Activated naive CD8-positive, alpha-beta T cell treated with anti-CD3 and anti-CD28 coated beads, Interleukin-2, amount 10 ng/mL, durations not matched to agents 7 days and 5 days (primary cell): ENCODE measurements at places on chromosomes 11 and 22. TPM values are rescaled to one million over a fixed set of nuclear protein-coding genes. Genes with fewer than 3 reads are reported as not detected.
A peak's percentile ranks its signal among the peaks of the same experiment; 100 is the strongest.

GRCh38 chr11:64538501-64538951 lies 52.5 kb upstream of the SLC22A12 start:
- H3K4me3 ChIP-seq = no peak overlapping the region
- H3K4me1 ChIP-seq = peaks cover 2% of the 10 kb centered on the region
- H3K27me3 ChIP-seq = peaks cover 26% of the 10 kb centered on the region
- DNase-seq = no peak
- H3K36me3 ChIP-seq = no peaks in the 10 kb centered on the region
- H3K27ac ChIP-seq = no peak overlapping the region

Gene OR8G5
- total RNA-seq = not detected

Gene ENTHD1
- total RNA-seq = 0.11 TPM

- H3K36me3 ChIP-seq = peaks cover 8% of the 10 kb centered on the region
- no peak overlapping the region for H3K27ac ChIP-seq
- DNase-seq = no peak
- no peaks in the 10 kb centered on the region for H3K27me3 ChIP-seq
- peaks cover 9% of the 10 kb centered on the region for H3K4me1 ChIP-seq
Observed at GRCh38 chr22:25113316-25113721, 86.3 kb upstream of the CRYBB3 start.

Gene CD6
- 285 TPM for total RNA-seq

Gene OR51B5
- not detected for total RNA-seq

DNA sequence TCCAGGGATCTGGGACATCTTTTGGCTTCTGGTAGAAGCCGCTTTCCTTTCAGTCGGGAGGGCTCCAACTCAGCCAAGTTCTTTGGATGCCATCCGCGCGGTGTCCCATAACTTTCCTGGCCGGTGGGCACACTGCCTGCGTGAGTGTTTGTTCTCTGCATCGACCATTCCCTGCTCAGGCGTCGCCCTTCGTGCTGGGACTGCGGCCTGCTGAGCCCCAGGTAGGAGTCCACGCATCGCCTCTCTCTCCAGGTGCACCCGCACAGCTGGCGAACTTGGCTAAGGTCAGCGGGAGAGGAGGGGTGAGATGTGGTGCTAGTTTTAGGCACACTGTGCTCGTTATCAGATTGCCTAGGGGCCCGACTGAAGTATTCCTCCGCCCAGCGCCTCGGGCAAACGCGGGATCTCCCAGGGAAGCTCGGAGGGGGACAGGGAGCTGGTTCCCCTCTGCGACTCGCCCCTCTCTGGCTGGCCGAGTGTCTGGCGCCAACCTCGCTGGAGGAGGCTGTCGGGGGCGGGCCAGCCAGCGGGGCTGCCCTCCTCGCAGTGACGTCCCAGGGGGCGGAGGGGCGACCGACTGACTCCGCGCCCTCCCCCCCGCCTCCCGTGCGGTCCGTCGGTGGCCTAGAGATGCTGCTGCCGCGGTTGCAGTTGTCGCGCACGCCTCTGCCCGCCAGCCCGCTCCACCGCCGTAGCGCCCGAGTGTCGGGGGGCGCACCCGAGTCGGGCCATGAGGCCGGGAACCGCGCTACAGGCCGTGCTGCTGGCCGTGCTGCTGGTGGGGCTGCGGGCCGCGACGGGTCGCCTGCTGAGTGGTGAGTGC lies at the start of gene LAYN:
LAYN (plus strand) TSS at position 607 of the 823 bp plus-strand sequence; CDS start at position 731, 124 bp downstream.
- peaks cover 49% of the 10 kb centered on the region for H3K4me1 ChIP-seq
- H3K36me3 ChIP-seq = peaks cover 16% of the 10 kb centered on the region
- peak; percentile 84 for DNase-seq

Gene CCDC87
- total RNA-seq = 0.09 TPM

GRCh38 chr22:17891481-17892167 lies 117.4 kb upstream of the BID start:
- no peak for DNase-seq
- no peak overlapping the region for H3K4me3 ChIP-seq
- no peak overlapping the region for H3K27ac ChIP-seq
- H3K27me3 ChIP-seq = no peaks in the 10 kb centered on the region
- peaks cover 16% of the 10 kb centered on the region for H3K36me3 ChIP-seq
- no peaks in the 10 kb centered on the region for H3K4me1 ChIP-seq

GRCh38 chr11:65505466-65506289 lies 6.8 kb downstream of the MALAT1 start:
- H3K4me1 ChIP-seq = peaks cover 47% of the 10 kb centered on the region
- no peak overlapping the region for H3K4me3 ChIP-seq
- no peaks in the 10 kb centered on the region for H3K27me3 ChIP-seq
- peaks cover 33% of the 10 kb centered on the region for H3K36me3 ChIP-seq
- peak overlapping the region; percentile 80 for H3K27ac ChIP-seq

- peak overlapping the region; percentile 79 for H3K4me3 ChIP-seq
- H3K36me3 ChIP-seq = peaks cover 37% of the 10 kb centered on the region
- peak overlapping the region; percentile 95 for H3K27ac ChIP-seq
Observed at GRCh38 chr22:39943337-39943736, 16.9 kb upstream of the TMA7B start.

DNA sequence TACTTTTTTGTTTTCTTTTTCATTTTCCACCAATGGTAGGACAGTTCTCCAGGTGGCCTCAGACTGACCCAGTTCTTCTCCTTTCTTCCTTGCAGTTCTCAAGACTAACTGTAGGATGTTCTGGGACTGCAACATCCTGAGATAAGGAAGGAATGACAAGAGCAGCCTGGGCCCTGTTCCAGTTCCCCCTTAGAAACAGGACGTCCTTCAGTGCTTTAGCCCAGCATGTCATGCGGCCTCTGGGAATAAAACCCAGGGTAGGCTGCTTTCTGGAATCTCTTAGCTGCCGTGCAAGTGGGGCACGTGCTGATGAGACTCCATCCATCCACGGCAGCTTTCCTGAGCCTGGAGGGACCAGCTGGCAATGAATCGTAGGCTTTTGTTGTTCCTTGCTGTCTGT lies 24.0 kb upstream of the CADM1 start:
- no peaks in the 10 kb centered on the region for H3K4me1 ChIP-seq
- H3K4me3 ChIP-seq = no peak overlapping the region
- H3K36me3 ChIP-seq = no peaks in the 10 kb centered on the region
- no peak overlapping the region for H3K27ac ChIP-seq
- DNase-seq = no peak
- H3K27me3 ChIP-seq = peaks cover 3% of the 10 kb centered on the region

DNA sequence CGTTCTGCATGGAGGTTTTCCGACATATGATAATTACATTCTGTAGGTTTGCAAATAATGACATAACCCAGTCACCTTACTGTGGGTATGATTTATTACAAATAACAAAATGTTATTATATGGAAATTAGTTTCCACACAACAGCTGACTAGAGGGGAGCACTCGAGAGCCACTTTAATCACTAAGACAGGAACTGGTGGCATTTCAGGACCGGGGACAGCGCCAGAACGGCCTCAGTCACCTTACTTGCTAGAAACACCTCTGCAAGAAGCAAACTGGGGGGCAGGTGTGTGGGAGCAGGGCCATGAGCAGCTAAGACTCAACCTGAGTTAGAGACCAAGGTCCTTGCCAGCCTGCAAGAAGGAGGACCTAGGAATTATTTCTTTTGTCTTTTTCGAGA lies 199.9 kb downstream of the DSCAML1 start:
- H3K27ac ChIP-seq = no peak overlapping the region
- no peaks in the 10 kb centered on the region for H3K4me1 ChIP-seq
- no peak overlapping the region for H3K4me3 ChIP-seq
- peak; percentile 76 for DNase-seq
- peaks cover 9% of the 10 kb centered on the region for H3K27me3 ChIP-seq
- H3K36me3 ChIP-seq = no peaks in the 10 kb centered on the region

DNA sequence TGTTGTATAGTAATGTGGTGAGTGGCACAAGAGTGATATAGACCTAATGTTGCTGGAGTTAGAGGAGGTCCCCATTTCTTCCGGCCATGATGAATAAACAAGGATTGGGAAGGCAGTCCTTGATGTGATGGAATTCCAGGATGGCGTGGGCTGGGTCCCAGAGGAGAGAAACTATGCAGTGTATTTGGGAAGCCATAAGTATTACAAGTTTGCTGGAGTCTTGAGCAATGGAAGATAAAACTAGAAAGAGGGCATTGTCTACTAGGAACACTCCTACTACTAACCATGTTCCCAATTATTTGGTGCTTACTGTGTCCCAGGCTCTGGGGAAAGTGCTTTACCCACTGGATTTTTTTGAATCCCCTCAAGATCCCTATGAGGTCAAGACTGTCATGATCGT lies 20.0 kb downstream of the LDLRAD3 start:
- no peak overlapping the region for H3K4me3 ChIP-seq
- H3K4me1 ChIP-seq = no peaks in the 10 kb centered on the region
- peaks cover 3% of the 10 kb centered on the region for H3K27me3 ChIP-seq
- no peaks in the 10 kb centered on the region for H3K36me3 ChIP-seq
- no peak for DNase-seq
- no peak overlapping the region for H3K27ac ChIP-seq

Gene OR2D2
- not detected for total RNA-seq

DNA sequence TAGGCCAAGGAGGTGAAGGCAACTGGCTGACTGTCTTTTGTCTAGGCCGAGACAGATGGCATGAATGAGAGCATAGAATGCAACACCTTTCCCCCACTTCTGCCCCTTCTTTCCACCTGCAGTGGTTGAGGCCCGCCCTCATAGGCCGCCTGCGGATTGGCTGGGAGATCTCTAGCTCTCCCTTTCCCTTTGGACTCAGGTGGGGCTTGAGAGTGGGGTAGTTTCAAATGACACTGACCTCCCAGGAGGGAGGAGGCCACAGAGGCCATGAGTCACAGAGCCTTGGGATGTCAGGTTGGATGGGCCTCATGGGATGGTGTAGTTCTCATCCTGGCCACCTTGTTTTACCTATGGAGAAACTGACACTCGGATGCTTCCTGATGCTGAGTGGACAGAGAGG lies 9.1 kb downstream of the MICAL2 start:
- H3K4me1 ChIP-seq = peaks cover 31% of the 10 kb centered on the region
- H3K27me3 ChIP-seq = peaks cover 2% of the 10 kb centered on the region
- H3K27ac ChIP-seq = no peak overlapping the region
- H3K4me3 ChIP-seq = no peak overlapping the region

DNA sequence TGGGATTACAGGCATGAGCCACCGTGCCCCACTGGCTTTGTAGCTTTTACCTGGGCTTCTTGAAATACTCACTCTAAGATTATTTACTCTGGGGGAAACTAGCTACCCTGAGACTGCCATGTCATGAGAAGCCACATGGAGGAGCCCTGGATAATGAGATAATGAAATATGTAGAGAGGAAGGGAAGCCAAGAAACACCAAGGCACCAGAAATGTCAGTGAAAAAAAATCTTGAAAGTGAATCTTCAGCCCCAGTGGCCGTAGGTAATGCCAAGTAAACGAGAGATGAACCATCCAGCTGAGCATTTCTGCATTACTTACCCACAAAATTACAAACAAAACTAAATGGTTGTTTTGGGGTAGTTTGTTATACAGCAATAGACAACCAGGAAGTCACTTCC lies 125.6 kb downstream of the APIP start:
- no peak for DNase-seq
- no peak overlapping the region for H3K4me3 ChIP-seq
- H3K4me1 ChIP-seq = peaks cover 4% of the 10 kb centered on the region
- H3K27ac ChIP-seq = no peak overlapping the region
- peaks cover 3% of the 10 kb centered on the region for H3K36me3 ChIP-seq

- DNase-seq = peak; percentile 51
- peaks cover 68% of the 10 kb centered on the region for H3K4me1 ChIP-seq
- H3K36me3 ChIP-seq = peaks cover 58% of the 10 kb centered on the region
- peaks cover 2% of the 10 kb centered on the region for H3K27me3 ChIP-seq
- peak overlapping the region; percentile 100 for H3K4me3 ChIP-seq
Observed at GRCh38 chr11:65426839-65427690, 4.5 kb downstream of the NEAT1 start.

Gene OR52A1
- total RNA-seq = not detected

DNA sequence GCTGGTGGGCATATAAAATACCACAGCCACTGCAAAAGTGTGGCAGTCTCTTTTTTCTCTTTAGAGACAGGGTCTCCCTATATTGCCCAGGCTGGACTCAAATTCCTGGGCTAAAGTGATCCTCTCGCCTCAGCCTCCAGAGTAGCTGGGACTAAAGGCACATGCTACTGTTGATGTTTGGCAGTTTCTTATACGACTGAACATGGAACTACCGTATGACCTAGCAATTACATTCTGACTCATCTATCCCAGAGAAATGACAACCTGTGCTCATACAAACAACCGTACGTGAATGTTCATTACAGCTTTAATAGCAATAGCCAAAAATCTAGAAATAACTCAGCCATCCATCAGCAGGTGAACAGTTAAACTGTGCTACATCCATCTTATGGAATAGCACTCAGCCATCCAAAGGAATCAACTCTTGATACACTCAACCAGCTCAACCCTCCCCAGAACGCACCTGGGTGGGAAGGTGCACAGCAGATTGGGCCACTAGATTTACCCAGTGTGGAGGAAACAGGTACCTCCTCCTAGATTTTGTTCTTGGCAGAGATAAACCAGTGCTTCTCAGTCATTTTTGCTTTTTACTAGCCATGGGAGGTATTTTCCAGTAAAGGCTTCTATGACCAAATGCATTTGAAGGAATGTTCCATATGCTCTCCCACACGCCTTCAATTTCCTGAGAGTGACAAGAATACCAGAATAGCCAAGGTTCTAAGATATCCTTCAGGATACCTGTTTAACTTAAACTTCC lies 130.5 kb downstream of the MED15 start:
- no peak overlapping the region for H3K4me3 ChIP-seq
- H3K4me1 ChIP-seq = peaks cover 2% of the 10 kb centered on the region
- no peak for DNase-seq
- no peak overlapping the region for H3K27ac ChIP-seq
- no peaks in the 10 kb centered on the region for H3K36me3 ChIP-seq

- DNase-seq = no peak
- H3K4me1 ChIP-seq = no peaks in the 10 kb centered on the region
- H3K27me3 ChIP-seq = no peaks in the 10 kb centered on the region
- H3K4me3 ChIP-seq = peak overlapping the region; percentile 84
- no peaks in the 10 kb centered on the region for H3K36me3 ChIP-seq
Observed at GRCh38 chr22:49052560-49052959, 775.1 kb downstream of the BRD1 start.

DNA sequence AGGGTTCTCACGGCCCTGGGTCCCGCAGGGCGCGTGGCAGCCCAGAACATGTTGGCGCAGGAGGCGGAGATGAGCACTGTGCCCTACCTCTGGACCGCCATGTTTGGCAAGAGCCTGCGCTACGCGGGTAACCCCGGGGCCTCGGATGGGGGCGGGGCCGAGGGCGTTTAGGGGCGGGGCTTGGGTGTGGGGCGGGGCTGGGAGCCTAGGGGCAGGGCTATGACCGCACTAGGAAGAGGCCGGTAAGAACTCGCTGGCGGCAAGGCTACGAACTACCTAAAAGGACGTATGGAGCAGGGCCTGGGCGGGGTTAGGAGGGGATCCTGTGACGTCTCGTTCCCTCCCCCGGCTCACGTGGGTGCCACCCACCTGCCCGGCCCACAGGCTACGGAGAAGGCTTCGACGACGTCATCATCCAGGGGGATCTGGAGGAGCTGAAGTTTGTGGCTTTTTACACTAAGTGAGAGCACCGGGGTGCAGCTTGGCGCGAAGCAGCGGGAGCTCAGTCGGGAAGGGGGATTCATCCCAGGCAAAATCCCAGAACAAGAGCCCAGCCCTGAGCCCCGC lies 2.8 kb upstream of the LZTR1 start:
- peak; percentile 61 for DNase-seq
- peaks cover 30% of the 10 kb centered on the region for H3K4me1 ChIP-seq
- H3K36me3 ChIP-seq = peaks cover 4% of the 10 kb centered on the region
- no peaks in the 10 kb centered on the region for H3K27me3 ChIP-seq
- H3K27ac ChIP-seq = peak overlapping the region; percentile 72

Gene OR9Q1
- total RNA-seq = not detected

- DNase-seq = no peak
- H3K4me1 ChIP-seq = peaks cover 42% of the 10 kb centered on the region
- peak overlapping the region; percentile 73 for H3K27ac ChIP-seq
- H3K36me3 ChIP-seq = peaks cover 49% of the 10 kb centered on the region
Observed at GRCh38 chr11:61417670-61418069, 12.1 kb downstream of the CPSF7 start.
